ENCODE measurements at places on chromosomes 4 and X.
A peak's percentile ranks its signal among the peaks of the same experiment; 100 is the strongest.

GRCh38 chrX:10618961-10619360, 1.4 kb downstream of the MID1 start:
- DNase-seq, result no peak

DNA sequence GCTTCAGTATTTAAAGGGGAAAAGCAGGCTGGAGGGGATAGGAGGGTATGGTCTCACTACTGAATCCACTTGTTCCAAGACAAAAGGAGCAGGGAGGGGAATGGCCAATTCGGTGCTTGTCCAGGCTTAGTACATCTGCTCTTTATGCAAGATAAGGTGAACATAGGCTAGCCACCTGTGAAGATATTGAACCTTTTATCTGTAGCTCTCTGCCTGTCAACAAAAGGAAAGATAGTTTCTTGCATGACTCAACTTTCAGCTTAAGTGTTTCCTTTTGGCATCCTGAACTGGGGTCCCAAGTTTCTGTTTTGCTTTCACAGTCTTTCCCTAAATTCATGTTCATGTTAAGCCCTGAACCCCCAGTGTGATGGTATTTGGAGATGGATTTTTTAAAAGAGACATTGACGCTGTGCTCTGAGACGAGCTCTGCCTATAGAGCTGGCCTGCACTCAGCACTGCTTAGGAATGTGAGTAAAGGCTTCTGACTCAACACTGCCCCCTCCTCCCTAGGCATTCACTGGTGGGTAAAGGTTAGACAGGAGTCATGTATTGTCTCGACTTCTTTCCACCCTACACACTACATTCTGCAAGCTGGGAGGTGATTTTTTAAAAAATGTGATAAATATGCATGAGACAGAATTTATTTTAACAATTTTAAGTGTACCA, 28.2 kb downstream of the FAM149A start:
- no peak for DNase-seq

DNA sequence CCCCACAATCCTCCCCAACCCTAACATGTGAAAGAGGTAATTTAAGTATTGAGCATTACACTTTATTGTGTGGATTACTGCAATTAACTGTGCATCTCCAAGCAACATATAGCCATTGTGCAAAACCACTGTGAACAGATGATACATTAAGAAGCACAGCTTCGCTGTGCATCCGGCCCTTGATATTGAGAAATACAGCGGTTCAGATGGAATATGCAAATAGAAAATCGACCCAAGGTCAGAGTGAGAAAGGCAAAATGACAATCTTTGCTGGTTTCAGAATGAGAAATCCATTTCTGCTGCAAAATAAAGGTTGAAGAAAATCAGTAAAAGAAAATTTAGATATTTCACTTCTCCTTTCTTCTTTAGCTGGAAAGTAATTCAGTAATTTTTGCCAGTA, 805.9 kb upstream of the GRID2 start:
- no peak for DNase-seq

DNA sequence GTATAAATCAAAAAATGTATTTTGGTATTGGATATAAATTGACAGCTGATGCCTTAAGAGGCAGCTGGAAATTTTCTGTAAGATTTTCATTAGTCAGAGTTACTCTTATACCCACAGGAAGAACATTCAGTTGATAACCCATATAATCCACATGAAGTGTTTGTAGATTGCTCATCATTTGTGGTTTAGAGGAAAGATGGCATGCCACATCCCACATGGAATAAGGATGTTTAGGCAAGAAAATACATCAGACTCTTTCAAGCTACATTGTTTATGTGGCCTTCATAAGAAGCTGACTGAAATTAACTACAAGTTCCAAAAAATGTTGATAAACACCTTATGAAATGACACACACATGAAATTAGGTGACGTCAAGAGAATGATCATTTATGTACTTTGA, 56.6 kb downstream of the AREG start:
- DNase-seq, result no peak

DNA sequence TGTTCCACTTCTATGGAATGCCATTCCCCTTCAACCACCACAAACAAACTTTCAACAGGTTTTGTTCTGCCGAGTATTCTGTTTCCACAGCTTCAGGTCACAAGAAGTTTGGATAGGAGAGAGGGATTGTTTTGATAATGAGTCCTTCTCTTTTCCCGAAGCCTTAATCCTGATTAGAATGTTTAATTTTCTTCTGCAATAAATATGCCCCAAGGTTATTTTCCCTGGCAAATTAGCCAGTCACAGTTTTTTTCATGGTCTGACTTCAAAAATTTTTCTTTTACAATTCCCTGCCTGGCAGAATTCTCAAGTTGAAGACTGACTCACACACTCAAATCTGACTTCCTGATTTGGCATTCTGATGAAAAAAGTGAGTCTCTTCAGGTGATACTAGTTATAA, 33.1 kb upstream of the EDNRA start:
- no peak for DNase-seq

DNA sequence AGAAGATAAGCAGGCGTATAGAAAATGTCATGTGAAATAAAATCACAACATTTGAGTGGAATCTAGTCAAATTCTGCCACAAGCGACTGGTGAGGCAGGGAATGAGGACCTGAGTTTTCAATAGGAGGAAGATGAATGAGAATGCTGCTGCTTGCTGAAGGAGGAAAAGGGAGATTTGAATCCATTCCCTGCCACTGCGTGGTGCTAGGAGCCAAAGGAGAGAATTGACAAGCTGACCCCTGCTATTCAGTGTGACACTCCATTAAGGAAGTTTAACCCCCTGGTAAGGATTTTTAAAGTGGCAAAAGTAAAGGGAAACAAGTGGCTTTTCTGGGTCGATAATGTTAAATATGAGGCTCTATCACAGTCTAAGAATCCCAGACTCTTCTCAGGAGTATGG, 314.0 kb downstream of the NAF1 start:
- no peak for DNase-seq

GRCh38 chrX:108601276-108601675, 135.1 kb downstream of the IRS4 start:
- no peak for DNase-seq

DNA sequence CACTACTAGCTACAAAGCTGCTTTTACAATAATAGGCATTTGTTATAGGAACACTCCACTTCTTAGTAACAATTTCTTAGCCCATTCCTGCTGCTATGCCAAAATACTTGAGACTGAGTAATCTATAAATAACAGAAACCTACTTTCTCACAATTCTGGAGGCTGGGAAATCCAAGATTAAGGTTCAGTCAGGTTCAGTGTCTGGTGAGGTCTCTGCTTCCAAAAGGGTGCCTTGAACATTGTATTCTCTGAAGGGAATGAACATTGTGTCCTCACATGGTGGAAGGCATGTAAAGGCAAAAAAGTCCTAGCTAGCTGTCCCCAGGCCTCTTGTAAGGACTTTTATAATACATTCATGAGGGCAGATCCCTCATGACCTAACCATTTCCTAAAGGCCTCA, 7.0 kb downstream of the SLC9B1 start:
- DNase-seq, result no peak

DNA sequence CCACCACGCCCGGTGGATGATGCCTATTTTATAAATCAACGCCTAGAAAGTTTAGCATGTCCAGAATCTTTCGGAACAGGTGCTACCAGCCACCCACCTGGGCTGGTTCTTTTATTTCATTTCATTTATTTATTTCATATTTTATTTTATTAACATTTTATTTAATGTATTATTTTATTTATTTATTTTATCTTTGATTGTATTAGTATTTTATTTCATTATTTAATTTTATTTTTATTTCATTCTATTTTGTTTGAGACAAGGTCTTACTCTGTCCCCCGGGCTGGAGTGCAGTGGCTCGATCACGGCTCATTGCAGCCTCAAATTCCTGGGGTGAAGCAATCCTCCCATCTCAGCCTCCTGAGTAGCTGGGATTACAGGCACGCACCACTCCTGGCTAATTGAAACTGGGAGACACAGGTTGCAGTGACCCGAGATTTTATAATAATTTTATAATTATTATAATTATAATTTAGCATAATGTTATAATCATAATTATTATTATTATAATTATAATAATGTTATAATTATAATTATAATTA, 187.2 kb downstream of the SHOX start:
- DNase-seq, result no peak

DNA sequence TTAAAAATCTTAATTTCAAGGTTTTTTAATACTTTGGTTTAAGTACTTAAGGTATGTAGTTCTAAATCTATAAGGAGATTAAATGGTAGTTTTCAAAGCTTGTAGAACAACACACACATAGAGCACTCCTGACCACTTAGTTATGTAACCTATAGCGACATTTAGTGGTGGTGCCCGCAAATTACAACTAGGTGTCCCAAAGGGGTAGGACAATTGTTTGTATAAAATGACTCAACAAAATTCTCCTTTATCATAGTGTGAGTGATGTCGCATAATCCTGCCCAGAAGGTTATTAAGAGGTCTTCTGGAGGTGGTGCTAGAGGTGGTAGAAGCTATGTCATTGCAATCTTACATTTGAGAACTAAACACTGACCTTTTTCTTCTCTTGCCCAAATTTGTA, 373.0 kb upstream of the RASGEF1B start:
- peak; percentile 2 for DNase-seq

DNA sequence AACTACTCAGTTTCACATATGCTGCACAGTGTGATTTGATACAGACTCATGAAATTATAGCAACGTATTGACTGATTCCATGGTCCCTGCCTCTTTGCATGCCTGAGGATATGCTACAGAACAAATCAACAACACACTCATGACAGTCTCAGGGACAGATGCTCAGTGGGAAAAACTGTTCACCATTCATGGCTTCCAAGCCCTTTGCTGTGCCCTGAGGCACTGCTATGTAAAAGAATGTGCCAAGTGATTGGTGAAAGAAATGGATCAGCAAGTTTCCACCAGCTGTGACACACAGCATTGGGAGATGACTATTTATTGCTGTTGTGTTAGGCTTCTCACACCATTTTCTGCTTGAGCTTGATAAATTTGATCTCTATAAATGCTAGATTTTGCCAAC, 825.6 kb upstream of the INTU start:
- no peak for DNase-seq

GRCh38 chr4:40949358-40950100, 199.8 kb downstream of the NSUN7 start:
- DNase-seq, result no peak

- DNase-seq, result no peak
These were observed 73.2 kb downstream of the CBLL2 start for GRCh38 chrX:22345884-22346283.

DNA sequence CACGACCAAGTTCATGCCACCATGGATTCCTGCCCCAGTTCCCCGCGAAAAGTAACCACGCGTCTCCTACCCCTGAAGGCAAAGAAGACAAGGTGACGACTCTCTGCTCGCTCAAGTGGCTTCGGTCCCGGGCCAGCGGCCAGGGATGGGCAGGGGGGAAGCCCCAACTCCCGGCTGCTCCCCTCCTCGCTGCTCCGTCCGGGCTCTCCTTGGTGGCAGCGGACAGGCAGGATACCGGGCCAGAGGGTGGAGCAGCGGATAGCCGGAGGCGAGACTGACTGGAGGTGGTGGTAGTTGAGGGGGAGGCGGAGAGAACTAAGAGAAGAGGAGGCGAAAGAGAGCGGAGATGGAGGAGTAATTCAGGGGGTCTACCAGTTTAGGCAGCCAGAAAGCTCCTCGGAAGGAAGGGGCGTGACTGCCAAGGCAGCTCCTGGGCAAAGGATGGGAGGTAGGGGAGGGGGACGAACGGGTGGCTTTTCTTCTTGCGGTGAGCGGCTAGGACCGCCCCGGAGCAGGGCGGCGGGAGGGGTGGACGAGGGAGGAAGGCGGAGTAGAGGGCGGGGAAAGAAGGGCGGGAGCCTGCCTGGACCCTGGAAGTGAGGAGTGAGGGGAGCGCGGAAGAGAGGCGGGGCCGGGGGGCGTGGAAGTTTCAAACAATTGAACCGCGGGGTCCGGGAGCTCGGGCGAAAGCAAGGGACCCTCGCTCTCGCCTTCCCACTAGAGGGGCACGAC, at the start of gene AMOT:
TSS of gene AMOT (minus strand) at position 450 of the 732 bp plus-strand sequence. CDS start 17,705 bp downstream, outside the sequence.
- peak; percentile 56 for DNase-seq

Measured in NCI-H2171 (cell line).